ENCODE measurements at places on chromosomes 11 and 22.

DNA sequence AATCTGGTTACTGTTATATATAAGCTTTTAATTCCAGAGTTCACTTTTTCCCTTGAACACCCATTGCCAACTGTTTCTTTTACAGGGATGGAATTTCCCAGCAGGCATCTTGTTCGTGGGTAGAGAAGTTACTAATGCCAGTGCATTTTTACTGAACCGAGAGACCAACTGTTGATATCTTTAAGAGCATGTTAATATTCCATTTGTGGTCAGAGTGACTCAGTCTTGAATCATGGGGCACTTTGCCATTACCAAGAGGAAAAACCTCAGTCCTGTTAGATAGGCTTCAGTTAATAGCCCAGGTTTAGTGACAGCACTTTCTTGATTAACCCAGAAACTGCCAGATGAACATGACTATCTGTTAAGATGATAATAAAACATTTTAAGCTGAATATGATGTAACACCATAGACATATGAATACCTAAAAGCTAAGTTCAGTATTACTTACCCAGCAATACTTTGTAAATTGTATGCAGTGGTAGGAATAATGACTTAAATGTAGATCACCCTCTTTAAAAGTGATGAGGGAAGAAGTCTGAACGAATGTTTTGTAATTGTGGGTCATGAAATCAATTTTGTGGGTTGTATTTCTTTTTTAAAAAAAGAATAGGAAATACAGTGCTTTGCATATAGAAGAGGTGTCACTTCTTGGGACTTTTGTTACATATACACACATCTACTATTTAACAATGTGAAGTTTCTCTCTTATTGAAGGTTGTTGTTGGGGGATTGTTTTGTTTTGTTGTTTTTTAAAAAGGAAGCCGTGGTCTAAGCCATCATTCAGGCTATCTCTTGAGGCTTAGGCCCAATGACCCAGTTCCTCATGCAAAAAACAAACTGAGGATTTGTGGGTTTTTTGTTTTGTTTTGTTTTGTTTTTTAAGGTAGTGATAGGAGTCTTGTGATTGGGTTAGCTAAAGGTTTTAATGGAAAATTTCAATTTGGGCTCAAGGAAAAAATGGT lies 79.2 kb upstream of the GRIK4 start:
- DNase-seq: no peak

- DNase-seq: no peak
These were observed 781 bp upstream of the TEF start for GRCh38 chr22:41380993-41381328.

GRCh38 chr11:3022982-3023381 lies 30.9 kb upstream of the NAP1L4 start:
- no peak for DNase-seq

GRCh38 chr11:115925568-115926090 lies 421.4 kb upstream of the CADM1 start:
- DNase-seq: no peak

DNA sequence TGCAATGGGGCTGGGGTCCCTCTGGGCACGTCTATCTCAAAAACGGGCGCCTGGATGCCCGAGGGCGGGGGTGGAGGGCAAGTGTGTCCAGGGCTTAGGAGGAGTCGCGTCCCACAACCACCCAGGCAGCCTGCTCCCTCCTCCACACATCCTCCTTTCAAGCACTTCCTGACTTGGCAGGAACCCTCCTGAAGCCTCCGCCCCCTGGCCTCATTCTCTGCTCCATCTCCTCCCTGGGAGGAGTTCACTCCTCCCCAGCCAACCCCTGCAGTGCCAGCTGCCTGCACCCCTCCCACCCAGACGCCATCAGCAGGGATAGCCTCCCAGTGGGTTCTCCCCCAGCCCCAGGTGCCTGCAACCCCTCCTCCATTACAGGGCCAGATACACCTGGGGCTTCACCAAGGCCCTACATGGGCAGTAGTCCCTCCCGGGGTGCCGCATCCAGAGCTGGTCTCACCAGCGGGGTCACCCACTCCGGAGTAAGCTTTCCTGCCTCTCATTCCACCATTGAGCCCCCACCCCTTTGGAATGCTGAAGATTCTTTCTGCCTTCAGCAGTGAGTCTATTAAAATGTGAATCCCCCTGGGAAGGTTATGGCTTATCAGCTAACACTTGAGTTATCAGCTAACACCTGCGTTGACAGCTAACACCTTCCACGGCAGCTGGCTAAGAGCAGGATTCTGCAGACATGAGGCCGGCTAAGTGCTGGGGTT lies 24.4 kb downstream of the RTN4R start:
- DNase-seq: no peak

DNA sequence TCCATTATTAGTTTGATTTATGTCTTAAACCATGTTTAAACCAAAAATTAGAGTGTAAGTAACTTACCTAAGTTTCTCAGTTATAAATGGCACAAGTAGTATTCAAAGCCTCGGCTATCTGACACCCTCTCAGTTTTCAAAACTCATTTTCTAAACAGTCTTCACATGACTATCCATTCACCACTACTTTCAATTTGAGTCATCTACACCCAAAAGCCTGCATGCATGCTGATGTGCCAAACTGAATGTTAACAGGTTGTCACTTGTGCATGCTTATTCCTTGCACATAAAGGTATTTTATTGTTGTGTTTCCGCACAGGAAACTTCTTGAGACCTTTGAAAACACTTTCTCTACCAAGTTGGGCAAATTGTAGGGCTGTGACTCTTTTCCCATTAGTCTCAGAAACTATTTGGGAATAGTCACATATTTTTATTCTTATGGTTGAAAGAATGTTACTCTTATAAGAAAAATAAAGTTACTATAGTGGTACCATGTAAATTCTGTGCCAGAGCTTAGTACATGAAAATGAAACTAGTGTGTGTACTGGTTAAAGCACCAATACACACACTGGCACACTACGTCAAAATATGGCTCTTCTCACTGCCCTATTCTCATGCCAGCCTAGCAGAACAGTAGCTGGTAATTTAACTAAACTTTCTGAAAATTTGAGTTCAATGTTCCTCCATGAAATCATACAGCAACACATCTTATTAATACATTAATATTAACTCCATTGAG lies 2.2 kb upstream of the OR51E2 start:
- no peak for DNase-seq

DNA sequence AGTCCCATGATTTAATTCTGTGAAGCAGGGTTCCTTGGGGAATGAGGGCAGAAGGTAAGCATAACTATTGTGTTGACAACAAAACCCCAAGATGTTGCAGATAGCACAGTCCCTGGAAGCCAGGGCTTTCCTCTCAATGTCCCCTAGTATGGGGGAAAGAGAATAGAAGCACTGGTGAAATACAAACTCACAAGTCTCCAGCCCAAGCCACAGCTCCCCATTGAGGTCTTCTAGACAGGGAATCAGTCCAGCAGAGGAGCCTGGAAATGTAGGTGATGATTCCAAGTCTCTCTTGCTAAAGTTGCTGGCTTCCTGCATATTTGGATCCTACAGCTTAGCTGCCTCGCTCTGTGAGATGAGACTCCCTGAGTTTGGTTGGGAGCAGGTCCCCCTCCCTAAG lies 31.7 kb upstream of the DRD2 start:
- no peak for DNase-seq

- no peak for DNase-seq
These were observed 301.2 kb downstream of the TBC1D22A start for GRCh38 chr22:47063606-47064005.

Measured in SHP77 treated with DMSO at 0.1 percent for 48 hours (cell line).